Amniotic stem cell (primary cell): ENCODE measurements at places on chromosomes 4 and X.
A peak's percentile ranks its signal among the peaks of the same experiment; 100 is the strongest.

DNA sequence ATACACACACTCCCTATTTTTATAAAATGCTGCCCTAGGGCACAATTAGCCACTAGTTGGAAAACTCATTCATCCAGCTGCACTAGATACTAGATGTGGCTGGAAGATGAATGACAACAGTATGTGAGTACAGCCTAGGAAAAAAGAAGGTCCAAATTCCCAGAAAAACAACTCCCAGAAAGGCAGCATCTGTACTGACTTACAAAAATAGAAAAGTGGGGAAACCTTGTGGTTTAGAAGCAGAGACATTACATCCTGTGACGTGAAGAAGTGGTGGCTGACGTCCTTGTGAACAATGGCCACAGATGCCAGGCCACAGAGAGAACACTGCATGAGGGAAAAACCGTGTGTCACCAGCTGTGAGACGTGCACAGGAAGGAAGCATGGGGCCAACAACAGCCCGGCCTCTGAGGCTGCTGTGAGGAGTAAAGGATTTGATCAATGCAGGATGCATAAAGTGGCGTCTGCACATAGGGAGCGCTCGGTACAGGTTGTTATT lies 81.2 kb downstream of the SPRY1 start:
- no peak for DNase-seq

DNA sequence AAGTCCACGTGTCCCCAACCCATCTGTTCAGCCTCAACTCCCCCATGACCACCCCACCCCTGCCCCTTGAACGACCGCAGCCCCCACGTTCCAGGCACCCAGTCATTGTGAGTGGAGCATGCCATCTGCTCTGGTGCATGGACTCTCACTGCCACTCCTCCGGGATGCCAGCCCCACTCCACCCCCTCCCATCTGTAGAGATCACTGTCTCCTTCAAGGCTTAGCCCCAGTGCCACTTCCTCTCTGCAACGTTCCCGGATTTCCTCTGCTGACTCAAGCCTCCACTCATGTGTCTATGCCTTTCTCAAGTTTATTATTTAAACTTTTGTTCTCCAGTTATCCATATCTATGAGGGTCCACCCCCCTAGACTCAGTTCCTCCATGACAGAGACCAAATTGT lies 54.0 kb downstream of the MAML3 start:
- DNase-seq: no peak

- peak; percentile 54 for DNase-seq
Observed at GRCh38 chr4:121728798-121729226, 32.0 kb upstream of the ANXA5 start.

DNA sequence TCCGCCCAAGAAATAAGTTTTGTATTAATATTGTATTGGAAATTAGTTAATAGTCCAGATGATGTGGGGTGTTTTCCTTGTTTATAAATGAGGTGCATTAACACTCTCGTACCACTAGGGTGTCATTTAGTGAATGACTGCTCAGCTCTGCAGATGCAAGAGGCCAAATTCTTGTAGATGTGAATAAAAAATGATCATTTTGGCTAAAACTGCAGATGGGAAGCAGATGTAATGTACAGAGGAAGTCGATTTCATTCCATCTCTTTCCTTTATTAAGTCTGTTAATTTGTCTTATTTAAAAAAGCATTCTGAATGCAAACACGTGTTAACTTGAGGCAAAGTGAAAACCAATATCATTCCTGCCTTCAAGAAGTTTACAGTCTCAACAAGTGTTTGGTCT lies 108.1 kb downstream of the DHX15 start:
- no peak for DNase-seq

- no peak for DNase-seq
Observed at GRCh38 chrX:50799531-50799961, 14.4 kb downstream of the SHROOM4 start.

DNA sequence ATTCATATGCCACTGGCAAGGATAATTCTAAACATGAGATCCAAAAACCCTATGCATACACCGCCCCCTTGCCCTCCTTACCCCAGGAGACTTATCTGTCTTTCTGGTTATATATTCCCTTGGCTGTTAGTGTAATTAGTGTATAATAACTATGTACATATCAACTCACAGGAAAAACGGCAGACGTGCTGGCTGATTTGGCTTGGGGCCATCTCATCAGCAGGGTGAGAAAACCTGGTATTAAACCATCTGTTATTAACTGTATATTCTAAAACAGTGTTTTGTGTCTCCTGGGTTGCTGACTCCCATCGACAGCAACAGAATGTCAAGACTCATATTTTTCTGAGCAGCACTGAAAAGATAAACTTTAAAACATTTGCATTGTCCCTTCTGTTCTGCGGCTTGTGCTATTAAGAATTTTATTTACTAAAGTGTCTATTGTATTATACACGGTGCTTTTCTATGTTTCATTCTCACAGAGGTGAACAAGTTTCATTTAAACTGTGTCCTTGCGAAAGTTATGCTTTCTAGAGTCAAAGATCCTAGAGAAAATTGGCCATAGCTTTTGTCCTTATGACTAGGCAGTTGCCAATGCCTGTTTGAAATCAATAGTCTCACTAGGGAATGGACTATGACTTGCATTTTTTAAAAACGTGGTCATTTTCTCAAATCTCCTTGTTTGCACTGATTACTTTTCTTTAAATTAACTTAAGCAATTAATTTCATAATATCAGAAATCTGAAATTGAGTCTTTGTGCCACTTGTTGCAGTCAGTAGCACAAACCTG lies 211.5 kb upstream of the MID1 start:
- no peak for DNase-seq

DNA sequence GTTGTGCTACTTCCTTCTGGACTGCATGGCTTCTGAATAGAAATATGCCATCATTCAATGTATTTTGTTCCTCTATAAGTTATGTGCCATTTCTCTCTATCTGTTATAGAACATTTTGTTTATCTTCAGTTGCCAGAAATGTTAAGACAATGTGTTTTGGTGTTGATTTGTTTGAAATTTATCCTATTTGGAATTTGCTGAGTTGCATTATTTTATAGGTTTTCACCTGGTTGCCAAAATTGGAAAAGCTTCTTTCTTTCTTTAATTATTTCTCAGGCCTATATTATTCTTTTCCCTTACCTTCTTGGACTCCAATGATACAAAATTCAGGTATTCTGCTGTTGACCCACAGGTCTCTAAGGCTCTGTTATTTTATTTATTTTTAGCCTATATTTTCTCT lies 33.4 kb upstream of the CFAP47 start:
- no peak for DNase-seq

DNA sequence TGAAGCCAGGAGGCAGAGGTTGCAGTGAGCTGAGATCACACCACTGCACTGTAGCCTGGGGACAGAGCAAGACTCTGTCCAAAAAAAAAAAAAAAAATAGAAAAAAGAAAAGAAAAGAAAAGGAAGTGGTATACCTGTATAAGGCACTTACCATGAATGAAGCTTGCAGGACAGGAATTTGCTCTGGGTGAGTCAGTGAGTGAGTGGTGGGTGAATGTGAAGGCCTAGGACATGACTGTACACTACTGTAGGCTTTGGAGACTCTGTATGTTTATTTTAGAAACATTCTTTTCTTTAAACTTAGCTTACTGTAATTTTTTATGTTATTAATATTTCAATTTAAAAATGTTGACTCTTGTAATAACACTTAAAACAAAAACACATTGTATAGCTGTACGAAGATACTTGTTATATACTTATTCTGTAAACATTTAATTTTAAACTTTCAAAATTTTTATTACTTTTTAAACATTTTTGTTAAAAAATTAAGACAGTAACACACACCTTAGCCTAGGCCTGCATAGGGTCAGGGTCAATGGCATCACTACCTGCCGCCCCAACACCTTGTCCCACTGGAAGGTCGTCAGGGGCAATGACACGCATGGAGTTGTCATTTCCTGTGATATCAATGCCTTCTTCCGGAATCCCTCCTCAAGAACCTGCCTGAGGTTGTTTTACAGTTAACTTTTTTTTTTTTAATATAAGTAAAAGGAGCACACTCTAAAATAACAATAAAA lies 78.7 kb downstream of the CLNK start:
- DNase-seq: peak; percentile 24

- no peak for DNase-seq
Observed at GRCh38 chr4:59535541-59535940, 1664.6 kb upstream of the ADGRL3 start.

GRCh38 chr4:145842224-145842887 lies 96.3 kb downstream of the ZNF827 start:
- no peak for DNase-seq

DNA sequence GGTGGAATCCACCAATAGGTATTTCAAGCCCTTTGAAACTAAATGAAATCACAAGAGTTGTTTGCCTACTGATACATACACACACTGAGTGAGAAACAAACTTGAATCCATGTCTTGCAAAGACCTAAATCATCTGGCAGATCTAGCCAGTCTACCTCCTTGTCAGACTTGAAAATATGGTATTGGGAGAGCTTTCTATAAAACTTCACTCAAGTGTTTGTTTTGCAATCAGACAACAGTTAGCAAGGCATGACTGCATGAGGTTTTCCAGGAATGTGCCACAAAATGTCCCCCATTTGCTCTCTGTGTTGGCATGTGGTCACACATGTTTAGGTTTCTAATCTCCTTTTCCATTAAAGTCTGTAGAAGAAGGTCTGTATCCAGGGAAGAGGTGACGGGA lies 52.4 kb downstream of the MAP3K15 start:
- no peak for DNase-seq

- no peak for DNase-seq
Observed at GRCh38 chrX:26442340-26442739, 226.4 kb downstream of the MAGEB5 start.

DNA sequence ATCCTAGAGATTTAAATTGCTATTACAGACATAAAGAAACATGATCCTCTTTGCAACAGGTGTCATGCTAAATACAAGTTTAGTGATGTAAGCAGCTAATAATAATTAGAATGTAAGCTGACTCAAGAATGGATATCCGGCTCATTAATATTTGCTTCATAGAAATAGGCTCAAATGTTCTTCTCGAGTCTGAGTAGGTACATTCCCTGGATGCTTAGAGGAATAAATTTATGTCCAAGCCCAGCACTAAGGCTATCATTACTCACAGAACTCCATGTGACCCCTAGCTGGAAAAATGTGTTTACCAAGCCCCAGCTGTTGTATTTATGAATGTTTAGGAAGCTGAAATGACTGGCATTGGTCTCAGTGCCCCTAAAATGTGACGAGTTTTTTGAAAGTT lies 87.6 kb upstream of the TSPAN7 start:
- no peak for DNase-seq

- DNase-seq: no peak
Observed at GRCh38 chr4:99664716-99665115, 7.1 kb upstream of the C4orf54 start.

DNA sequence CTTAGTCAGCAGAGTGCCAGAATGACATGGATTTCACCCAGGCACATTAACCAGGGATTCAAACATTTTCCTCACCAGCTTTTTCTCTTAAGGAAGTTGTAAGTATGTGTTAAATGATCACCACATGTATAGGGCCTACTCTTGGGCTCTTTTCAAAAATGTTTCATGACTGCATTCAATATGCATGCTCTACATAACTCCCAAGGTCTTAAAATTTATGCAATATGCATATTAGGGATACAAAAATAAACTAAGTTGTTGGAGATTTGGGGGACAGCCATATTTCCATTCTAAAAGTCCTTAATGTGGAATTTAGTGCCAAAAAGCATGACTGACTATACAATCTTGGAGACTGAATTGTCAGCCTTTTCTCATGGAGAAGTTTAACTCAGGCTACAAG lies 25.0 kb upstream of the TRPC5OS start:
- no peak for DNase-seq

GRCh38 chrX:72408885-72409284 lies 103.2 kb upstream of the CITED1 start:
- DNase-seq: no peak

- DNase-seq: no peak
Observed at GRCh38 chrX:134685668-134686067, 27.4 kb upstream of the PLAC1 start.

- no peak for DNase-seq
Observed at GRCh38 chr4:184801781-184802696, 23.7 kb downstream of the ACSL1 start.

DNA sequence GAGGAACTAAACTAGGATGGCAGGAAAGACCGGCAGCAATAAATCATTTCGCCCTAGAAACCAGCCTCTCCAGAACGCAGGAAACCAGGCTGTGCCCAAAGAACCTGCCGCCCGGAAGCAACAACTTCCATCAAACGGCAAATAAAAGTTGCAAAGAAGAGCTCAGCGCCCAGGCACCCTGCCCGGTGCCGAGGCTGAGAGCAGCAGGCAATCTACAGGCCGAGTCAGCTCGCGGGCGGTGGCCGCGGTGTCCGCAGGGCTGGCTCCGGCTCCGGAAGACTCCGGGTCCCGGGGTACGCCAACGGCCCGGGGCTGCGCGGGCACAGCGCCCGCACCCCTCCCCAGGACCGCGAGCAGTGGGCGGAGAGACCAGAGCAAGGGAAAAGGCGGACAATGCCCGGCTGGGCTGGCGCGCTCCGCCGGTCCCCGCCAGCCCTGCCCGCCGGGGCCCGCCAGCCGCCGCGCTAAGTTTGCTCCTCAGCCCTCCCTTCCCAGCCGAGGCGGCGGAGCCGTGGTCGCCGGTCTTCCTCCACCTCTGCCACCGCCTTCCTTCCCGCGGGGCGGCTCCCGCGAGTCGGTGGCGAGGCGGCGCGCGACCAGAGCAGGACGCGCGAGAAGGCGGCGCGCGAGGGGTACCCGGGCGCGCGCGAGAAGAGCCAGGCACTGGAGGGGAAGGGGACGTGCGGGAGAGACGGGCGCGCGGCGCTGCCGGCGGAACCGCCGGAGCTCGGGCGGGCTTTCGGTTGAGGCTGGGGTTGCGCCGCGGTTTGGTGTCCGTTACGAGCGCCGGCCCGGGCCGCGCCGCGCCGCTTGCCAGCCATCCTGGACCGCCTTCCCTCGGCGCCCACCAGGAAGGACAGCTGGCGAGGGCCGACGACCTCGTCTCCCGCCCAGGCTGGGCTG lies 733 bp downstream of the FRYL start:
- peak; percentile 36 for DNase-seq

GRCh38 chr4:181364504-181364903 lies 878.7 kb upstream of the TENM3 start:
- DNase-seq: no peak

DNA sequence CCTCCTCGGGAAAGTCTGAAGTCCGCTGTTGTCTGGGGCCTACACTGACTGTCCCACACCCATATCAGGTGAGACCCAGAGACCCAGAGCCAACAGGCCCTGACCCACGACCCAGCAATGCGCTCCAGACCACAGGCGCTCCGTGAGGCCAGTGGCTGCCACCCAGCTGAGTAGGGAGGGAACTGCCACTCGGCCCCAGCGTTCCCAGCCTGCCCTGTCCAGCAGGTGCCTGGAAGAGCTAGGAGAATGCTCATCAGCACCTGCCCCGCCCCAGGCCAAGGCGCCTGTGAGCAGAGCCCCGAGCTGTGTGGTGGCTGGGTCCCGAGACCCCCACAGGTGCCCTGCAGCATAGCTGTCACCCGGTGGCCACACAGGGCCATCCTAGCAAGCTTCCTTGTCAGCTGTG lies 2.7 kb downstream of the SPON2 start:
- no peak for DNase-seq

DNA sequence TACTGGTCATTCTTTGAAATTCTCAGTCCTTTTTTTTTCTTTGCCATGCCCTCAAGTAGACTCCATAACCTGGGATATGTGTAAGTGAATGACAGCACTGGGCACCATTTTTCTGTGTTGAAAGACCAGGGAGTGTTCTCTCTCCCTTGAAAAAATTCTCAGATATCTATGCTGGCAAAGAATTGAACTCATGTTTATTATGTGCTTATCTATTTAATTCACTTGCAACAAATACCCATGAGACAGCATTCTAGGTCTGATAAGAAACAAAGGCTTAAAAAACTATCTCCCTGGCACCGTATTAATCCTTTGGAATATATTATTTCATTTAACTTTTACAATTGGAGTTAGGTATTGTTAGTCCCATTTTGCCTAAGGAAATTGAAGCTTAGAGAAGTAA lies 36.7 kb downstream of the LARP7 start:
- no peak for DNase-seq
